HL-60 (cell line): ENCODE measurements at places on chromosomes 7 and 10.
A peak's percentile ranks its signal among the peaks of the same experiment; 100 is the strongest.

- no peak for DNase-seq
Observed at GRCh38 chr7:137992104-137992549, 9.8 kb downstream of the CREB3L2 start.

DNA sequence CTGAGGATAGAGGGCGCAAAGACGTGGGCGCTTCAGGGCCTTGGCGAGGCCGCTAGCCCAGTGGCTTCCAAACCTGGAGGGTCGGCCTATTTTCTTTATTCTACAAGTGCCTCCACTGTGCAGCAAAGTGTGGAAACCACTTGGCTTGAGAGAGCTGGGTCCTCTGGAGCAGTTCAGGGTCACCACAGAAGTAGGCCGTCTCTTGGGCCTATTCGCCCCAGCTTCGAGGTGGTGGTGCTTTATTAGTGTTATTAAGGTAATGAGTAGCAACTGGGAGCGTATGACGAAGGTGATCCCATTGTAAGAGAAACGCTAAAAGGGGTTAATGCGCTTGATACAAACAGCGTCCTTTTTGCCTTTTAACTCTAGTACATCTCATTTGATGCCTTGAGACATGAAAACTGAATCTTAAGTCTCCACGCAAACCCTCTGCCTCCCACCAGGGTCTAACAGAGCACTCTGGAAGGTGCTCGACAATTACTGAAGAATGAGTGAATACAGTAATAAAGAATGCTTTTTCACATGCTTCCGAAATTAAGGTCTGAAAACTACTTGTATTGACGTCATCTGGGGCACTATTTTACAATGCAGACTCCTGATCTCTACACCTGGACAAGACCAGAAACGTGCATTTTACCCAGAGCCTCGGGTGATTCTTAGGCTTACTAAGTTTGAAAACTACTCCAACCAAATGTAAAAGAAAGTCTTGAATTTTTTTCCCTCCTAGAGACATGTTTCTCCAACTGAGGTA is 647 bp upstream of the GSAP start:
- DNase-seq = no peak

- no peak for DNase-seq
Observed at GRCh38 chr7:18475488-18475887, 20.1 kb upstream of the HDAC9 start.

DNA sequence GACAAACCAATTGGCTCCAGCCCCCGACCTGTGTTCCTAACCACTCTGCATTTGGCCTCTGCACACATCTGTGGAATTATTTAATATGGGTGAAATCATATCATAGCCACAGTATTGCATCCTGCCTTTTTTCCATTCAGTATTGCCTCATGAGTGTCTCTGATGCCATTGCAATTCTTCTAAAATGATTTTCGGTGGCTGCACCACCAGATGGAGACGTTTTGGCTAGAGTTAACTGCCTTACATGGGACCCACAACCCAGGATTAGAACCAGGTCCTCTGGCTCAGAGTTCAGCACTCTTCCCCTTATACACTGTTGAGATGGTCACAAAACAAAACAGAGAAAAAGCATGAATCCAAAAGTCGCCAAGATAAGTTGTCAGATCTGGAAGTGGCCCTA is 180.8 kb downstream of the EMX2 start:
- DNase-seq = no peak

DNA sequence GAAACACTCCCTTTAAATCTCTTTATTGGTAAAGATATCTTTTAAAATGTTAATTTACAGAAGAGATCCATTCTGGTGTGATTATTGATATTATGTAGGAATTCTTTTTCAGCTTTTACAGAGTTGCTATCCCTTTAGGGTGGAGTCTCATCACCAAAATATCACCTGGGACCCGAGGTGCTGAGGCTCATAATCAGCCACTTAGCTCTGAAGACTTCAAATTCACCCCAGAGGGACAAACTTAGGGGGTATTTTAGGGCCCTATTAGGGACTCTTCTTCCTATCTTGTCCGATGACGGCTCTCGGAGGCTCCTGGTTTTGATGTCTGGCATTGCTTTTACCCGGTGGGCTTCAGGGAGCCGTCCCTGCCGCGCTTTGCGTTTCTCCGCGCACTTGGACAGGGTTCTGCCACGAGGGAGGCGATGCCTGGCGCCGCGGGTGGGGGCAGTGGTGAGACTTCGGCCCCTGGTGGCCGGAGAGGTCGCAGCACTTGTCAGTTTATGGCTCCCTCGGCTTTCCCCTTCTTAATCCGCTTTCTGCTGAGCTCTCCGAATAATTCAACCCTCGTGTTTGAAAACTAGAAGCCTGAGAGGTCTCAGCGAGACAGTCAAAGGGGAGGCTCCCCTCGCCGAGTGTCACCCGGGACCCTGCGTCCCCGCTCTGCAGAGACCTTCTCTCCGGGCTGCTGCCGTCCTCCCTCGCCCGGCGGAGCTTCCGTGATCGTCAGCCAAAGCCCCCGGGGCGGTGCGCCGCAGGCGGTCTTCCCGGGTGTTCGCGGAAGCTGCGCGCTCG is 27.8 kb downstream of the RBM20 start:
- peak; percentile 82 for DNase-seq

DNA sequence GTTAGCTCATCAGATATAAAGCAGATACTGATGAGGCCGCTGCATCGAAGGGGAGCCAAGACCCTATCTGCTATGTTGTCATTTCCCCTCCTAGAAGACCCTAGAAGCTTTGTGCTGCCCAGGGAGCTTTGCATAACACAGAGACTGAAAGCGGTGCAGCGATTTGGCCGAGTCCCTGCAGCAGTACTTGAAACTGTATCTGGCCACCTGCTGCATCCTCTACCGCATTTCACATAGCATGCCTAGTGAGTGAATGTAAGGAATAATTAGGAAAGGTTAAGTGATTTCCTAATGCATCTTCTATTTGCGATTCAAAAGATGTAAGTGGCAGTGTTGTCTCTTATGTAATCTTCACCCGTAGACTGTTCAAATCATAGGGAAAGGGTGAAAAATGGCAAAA is 106.7 kb downstream of the LRMDA start:
- no peak for DNase-seq

- DNase-seq = peak; percentile 60
Observed at GRCh38 chr10:124066781-124067714, 26.4 kb downstream of the CHST15 start.

GRCh38 chr7:65477326-65477725 is 103.7 kb downstream of the ZNF92 start:
- DNase-seq = no peak

DNA sequence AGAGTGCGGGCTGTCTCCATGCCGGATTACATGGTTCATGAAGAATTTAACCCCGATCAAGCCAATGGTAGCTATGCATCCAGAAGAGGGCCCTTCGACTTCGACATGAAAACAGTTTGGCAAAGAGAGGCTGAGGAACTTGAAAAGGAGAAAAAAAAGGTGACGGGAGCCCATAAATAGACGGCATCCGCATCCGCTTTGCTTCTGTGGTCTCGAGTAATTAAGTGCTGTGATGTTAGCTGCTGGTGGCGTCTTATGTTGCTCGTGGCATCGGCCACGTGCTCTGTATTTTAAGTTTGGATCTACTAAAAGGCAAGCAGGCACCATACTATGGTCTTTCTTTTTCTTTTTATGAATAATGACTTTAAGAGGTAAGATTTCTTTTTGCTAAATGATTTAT is 11.1 kb downstream of the C7orf57 start:
- no peak for DNase-seq

GRCh38 chr10:104433669-104434068 is 80.0 kb downstream of the CFAP58 start:
- no peak for DNase-seq

DNA sequence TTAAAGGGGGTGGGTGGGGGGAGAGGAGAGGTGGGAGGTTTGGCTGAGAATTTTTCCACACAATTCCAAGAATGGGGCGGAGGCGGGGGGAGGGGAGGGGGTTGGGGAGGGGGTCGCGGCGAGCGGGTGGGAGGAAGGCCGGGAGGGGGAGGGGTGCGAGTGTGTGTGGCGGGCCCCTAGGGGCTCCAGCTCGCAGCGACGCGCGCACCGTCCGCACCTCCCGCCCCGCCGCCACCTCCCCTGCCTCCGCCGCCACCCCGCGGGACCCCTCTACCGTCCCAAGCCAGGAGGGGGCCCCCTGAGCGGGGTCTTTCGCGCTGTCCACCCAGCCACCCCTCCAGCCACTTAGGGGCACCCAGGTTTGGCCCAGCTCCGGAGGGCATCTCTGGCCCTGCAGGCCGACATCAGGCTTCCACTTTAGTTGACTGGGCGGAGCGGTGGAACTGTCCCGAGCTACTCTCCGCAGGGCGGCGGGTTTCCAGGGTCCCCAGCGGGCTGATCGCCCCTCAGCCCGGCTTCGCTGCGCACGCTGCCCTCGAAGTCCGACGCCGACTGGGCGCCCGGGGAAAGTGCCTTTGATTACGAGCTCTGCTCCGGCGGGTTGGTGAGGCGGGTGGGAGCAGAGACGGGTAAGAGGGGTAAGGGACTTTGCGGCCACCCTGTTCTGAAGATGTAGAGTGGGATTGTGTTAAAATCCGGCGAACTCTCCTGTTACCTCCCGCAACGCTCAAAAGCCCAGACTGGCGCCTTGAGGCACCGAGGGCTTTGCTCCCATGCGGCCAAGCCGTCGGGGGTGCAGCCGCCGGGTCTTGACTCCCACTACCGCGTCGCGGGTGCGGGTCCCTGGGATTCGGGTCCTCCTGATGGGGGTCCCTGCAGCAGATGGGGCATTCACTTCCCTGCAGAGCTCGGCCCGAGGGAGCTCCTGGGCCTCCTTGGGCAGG is 1.8 kb upstream of the VAX1 start:
- DNase-seq = no peak

DNA sequence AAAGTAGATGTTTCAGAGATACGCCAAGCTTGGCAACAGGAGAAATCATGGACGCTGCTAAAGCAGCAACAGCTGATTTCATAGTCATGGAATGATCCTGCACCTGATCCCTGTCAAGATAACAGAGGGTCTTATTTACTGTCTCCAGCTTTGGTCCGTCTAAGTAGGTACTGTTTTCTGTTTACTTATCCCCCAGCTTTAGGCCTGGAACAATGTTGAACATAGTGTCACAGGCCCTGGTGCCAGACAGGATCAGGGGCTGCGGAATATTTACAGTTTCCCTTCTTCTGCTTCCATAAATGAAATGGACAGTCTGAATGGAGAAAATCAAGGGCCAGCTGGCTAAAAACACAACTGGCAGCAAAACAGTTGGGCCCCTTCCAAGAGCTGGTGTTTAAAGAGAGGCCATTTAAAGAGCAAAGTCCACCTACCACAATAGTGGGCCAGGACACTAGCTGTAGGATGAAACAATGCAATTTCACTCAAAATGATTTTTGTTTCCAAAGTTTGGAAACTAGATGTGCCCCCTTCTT is 2.9 kb downstream of the GPR37 start:
- no peak for DNase-seq

GRCh38 chr10:1213252-1214070 is 157.3 kb downstream of the WDR37 start:
- no peak for DNase-seq

DNA sequence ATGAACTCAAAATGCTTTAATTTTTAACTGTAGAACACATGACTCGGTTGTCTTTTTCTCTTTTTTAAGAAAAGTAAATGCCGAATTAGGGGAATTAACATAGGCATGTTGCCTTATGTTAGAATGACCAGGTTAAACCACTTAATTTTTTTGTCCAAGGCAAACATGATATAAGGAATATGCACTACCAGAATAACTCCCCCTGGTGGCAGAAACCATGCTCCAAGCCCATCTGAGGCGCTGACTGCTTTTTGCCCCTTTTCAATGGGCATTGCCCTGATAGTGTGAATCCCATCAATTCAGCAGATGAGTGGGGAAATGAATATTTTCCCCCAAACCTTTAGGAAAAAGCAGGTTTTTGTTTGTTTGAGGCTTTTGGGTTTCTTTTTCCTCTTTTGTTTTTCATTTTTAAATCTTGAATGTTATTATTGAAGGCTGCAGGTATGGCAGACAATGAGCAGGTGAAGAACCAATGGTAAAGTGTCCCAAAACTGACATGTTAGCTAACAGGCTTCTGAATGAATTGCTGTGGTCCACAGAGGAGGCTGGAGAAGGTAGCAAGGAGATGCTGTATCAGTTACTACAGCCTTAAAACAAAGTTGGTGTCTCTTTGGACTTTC is 284.3 kb downstream of the SORCS3 start:
- no peak for DNase-seq
